ENCODE measurements at places on chromosomes 5 and 9. TPM values are rescaled to one million over a fixed set of nuclear protein-coding genes. Genes with fewer than 3 reads are reported as not detected.

DNA sequence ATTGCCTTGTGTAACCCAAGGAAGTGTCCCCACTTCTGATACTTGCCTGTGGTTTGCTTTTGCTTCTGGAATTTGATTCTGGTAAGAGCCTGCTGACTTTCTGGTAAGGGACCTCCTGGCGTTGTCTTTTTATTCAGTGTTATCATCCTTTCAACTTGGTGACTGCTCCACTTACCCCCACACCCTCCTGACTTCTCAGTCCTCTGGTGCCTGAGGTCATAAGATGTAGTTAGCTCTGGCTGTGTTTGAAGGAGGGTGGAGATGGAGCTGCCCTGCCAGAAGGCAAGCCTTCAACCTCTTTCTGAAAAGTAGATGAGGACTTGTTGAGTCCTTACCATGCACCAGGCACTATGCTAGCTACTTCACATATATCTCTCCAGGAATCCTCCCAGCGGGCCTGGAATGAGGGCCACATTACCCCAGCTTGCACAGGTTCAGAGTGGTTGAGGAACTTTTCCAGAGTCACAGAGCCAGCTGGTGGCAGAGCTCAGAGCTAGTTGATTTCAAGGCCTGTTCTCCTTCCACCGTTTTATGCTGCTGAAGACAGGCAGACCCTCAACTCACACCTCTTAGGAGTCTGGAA is 45.2 kb upstream of the PITX1 start:
- DNase-seq: no peak

GRCh38 chr5:13859270-13860065 is 85.0 kb downstream of the DNAH5 start:
- no peak for DNase-seq

GRCh38 chr5:120096413-120096812 is 367.7 kb upstream of the PRR16 start:
- peak; percentile 23 for DNase-seq

DNA sequence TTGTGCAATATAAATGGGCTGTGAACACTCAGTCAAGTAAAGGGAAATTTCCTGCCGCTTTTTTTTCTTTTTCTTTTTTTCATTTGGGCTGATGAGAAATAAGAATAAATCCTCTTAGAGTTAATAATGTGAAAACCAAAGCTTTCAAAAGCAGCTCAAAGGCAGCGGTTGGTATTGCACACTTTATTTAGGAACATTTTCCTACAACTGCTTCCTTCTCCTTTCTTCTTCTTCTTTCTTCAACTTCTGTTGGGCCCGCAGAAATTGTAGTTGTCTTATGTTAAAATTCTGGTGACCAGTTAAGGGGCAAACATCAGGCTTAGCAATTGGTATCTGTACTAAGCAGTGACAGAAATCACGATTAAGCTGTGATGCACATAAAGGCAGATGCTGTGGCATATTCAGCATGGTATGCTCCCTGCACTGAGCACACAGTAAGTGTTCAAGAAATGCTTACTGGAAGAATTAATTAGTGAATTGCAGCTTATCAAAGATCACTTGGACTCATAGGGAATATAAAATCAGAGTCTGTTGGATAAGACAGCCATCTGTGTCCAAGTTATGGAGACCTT is 85.4 kb downstream of the ANKRD55 start:
- no peak for DNase-seq

Gene CD74
- total RNA-seq: 4.0 TPM

GRCh38 chr5:174118823-174119467 is 73.4 kb downstream of the NSG2 start:
- DNase-seq: no peak

Gene MORN5
- not detected for total RNA-seq

GRCh38 chr9:87656485-87656884 is 69.4 kb upstream of the CTSL start:
- DNase-seq: no peak

GRCh38 chr5:10653751-10654400 is 90.0 kb downstream of the ANKRD33B start:
- no peak for DNase-seq

Gene EDIL3
- 0.04 TPM for total RNA-seq

DNA sequence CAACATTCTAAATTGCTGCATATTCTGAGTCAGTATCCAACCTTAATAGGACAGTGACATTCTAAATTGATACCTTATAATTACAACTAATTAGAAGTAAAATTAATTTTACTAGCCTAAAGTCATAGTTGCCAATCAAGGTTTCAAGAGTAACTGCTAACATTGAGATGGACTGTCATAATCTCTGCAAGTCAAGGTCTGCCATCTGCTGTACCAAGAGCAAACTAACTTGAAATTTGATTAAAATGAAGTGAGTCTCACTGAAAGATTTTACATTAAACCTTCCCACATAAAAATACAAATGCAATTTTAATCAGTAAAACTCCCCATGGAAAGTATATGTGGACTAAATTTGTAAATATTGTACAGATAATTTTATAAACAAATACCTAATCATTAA is 235.3 kb downstream of the PRDM9 start:
- DNase-seq: no peak

DNA sequence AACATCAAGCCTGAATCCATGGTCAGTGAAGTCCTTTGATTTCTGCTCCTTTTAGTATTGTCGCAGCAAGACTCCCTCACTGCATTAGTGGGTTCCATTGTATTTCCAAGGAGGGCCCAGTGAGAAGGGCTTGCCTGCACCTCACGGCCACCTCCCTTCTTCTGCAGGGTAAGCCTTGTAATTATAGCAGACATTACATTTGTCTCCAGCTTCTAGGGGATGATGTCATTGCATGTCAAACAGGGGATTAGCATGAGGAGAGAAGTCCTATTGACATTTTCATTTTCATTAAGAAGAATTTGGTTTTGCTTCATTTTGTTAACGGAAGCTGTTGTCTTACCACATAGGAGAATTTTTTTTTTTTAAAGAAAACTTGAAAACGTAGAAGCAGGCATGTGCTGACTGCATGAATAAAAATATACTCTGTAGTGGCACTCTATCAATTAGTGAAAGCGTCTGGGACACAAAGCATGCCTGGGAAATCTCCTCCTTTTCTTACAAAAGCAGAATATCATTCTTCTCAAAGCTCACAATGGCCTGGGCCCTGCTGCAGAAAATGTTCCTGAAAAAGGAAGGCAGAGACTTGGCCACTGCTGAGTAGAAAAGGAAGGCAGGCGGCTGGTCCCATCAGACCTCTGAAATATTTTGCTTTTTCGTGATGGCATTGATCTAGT is 27.1 kb downstream of the MAP1B start:
- no peak for DNase-seq

DNA sequence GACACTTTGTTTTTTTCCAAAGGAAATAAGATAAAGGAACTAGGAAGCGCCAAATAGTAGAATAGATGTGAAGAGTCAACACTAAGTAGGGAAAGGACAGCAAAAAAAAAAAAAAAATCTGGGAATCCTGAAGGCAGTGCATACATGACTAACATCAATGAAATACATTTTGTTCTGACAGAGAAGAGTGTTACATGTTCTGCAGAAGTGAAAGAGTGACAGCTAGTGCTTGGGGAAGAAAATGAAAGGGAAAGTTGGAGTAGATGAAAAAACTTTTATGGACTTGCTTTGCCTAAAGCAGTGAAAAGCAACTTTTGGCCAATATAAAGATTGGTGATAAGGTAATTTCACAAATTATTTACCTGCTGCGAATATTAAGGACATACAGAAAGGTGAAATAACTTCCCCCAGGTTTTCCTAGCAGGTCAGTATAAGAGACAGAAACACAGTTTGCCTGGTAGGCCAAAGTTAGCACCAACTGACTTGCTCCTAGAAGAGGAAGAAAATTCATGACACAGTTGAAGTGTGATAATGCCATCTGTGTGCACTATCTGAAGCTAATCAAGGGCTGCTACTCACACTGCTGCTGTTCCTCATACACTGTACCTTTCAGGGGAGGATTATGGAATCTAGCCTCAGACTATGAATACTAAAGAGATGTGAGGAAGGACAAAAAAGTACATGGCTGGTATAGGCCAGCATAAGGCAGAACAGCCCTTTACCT is 38.6 kb downstream of the RANBP6 start:
- DNase-seq: no peak

GRCh38 chr5:54009828-54010227 is 300.5 kb downstream of the ARL15 start:
- DNase-seq: no peak

GRCh38 chr9:114244570-114244969 is 78.3 kb upstream of the ORM1 start:
- no peak for DNase-seq

DNA sequence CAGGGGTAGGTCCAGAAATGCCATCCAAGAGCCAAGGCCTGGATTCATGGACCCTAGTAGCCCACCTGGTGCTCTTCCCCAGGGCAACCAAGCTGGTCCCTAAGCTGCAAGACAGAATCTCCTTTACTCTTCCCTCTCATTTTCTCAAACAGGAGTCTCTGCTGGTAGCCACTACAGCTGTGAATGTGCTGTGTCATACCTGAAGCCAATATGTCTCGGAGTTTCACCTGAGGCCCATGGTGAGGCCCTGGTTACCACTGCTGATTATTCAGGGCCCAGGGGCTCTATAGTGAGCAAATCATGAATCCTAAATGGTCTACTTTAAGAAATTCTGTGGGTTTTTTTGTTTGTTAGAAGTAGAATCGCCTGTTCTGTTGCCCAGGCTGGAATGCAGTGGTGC is 15.9 kb downstream of the CDK7 start:
- no peak for DNase-seq

DNA sequence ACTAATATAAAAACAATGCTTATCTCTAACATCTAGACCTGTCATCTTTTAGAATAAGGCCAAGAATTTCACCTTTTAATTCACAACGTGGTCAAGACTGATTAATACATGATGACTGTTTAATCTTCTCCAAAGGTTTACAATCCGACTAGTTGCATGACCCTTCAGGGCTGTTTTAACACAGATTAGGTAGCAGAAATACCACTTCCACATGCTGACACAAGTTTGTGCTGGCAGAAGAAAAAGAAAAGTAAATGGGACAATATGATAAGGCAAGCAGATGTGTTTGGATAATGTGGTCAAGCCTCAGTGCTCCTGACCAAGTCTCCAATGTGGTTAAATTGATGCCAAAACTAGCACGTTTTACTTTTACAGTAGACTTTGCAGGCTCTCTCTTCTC is 31.1 kb downstream of the SEMA6A start:
- DNase-seq: peak; percentile 61

DNA sequence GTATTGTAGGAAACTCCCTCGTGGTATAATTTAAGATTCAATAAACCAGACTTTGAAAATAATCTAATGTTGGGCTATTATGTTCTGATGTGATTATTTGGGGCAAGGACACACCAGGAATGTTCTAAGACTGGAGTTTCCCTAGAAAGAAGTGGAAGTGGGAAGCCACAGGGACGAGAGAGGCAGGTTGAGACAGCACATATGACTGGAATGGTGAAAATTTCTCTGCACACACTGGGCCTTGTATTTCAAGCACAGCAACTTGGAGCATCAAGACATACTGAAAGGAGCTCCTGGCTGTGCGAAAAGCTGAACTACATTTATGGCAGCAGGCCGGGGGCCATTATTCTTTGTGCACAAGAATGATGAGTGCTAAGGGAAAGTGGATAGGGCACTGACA is 98.2 kb downstream of the CETN3 start:
- peak; percentile 50 for DNase-seq

DNA sequence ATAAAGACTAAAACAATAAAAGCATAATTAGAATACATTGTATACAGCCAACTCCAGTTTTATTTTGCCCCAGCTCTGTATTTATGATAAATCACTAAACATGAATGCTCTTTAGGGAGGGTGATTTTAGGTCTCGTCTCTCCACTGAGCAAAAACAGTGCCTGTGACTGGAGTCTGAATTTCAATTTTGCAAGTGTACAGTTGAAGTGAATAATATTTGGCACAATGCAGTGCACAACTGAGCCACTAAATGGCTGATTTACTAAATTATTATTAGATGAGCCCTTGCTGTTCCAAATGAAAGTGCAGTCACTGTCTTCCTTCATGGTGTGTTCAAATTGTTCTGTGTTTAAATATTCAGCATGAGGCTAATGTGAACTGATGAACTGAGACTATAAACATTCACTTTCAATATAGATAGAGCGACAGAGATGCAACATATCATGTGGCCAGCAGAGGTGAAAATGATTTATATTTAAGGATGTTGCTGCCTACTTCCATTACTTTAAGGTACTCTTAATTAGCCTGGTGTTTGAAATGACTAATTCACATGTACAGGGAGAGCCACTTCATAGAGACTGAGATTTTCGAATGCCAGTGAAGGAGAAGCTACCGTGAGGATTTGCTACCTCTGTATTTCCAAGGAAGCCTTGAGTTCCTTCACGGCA is 375.1 kb downstream of the EBF1 start:
- DNase-seq: no peak

DNA sequence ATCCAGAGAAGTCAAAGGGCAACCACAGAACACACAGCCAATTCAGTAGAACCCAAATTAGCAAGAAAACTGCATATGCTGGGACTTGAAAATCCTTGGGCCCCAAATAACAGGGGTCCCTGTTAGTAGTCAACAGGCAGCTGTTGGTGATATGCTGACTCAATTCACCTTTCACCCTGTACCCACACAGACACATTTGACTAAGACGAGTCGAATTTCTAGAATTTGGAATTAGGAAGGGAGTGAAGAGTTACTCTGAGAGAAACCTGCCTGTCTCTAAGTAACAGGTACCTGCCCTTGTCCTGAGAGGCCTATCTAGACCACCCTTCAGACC is 821 bp upstream of the VCP start:
- DNase-seq: no peak

DNA sequence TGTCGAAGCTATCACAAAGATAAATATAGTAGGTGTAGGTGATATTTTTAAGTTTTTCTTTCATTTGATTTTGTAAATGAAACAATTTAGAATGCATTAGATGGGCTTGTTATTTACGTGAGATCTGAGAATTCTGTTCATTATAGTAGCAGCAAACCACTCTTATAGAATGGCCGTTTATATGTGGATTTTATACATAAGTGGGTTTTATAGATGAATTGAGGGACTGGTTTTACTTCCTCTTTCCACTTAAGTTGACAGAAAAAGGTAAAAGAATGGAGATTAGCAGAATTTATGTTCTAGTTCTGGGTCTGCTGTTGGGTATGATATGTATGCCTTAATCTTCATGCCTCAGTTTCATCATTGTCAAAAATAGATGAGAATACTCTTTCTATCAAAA is 5.6 kb downstream of the RMI1 start:
- DNase-seq: no peak

- DNase-seq: no peak
Measured at GRCh38 chr5:141978389-141978788, 9.5 kb downstream of the RNF14 start.

- DNase-seq: no peak
Measured at GRCh38 chr5:135883441-135883840, 12.2 kb downstream of the IL9 start.

DNA sequence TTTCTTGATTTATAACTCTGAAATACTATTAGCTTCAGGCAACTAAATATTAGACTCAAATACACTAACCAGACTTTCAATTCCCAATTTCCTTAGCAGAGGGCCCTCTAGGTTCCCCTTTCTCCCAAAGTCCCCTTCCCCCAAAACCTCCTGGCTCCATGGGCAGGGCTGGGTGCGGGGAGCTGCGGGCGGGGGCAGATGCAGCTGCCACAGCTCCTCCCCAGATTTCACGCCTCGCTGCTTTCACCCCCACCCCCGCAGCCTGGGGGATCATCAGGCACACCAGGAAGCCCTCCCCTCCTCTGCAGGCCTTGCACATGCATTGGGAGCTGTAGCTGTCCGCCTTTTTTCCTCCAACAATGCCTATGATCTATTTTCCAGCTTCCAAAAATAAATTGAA is 82.8 kb upstream of the SPATA31C2 start:
- DNase-seq: no peak
